ENCODE measurements at places on chromosomes 2 and 18.

- no peak for DNase-seq
These were observed 5.8 kb upstream of the TMEM37 start for GRCh38 chr2:119425620-119426395.

DNA sequence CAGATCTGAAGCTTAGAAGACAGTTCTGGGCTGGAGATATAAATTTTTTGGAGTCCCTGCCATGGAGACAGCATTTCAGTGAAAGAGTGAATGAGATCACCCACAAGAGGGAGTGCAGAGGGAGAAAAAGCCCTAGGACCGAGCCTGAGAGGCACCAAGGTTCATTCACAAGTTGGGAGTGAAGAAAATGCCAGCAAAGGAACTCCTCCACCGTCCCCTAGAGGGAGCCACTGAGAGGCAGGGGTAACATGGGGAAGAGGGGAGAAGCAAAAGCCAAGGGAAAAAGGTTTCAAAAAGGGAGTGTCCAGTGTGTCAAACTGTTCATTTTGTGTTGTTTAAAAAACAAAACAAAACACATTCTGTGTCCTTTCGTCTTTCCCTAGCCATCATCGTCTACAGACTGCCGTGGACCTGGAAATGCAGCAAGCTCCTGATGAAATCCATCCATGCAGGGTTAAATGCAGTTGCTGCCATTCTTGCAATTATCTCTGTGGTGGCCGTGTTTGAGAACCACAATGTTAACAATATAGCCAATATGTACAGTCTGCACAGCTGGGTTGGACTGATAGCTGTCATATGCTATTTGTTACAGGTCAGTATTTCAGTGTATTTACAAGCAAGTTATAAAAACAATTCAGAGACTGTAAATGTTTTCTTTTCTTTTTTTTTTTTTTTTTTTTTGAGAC lies 19.1 kb downstream of the CYBRD1 start:
- DNase-seq = no peak

DNA sequence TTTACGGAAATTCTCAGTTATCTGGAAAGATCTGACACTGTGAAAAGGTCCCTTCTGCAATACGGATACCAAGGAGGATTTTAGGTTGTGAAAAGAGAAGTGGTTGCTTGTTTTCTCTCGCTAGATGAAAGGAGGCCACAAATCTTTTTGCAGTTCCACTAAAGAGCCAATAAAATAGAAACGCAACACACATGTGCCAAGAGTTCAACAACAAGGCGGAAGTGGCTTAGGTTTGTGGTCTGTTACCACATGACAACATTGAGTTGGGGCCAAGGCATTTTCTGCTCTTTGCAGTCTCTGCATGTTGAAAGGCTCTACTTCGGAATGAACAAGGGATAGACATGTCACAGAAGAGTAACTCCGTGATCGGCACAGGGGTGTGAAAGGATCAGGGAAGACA lies 115.7 kb upstream of the OSR1 start:
- no peak for DNase-seq

- DNase-seq = no peak
These were observed 46.4 kb upstream of the RASGRP3 start for GRCh38 chr2:33430077-33430476.

DNA sequence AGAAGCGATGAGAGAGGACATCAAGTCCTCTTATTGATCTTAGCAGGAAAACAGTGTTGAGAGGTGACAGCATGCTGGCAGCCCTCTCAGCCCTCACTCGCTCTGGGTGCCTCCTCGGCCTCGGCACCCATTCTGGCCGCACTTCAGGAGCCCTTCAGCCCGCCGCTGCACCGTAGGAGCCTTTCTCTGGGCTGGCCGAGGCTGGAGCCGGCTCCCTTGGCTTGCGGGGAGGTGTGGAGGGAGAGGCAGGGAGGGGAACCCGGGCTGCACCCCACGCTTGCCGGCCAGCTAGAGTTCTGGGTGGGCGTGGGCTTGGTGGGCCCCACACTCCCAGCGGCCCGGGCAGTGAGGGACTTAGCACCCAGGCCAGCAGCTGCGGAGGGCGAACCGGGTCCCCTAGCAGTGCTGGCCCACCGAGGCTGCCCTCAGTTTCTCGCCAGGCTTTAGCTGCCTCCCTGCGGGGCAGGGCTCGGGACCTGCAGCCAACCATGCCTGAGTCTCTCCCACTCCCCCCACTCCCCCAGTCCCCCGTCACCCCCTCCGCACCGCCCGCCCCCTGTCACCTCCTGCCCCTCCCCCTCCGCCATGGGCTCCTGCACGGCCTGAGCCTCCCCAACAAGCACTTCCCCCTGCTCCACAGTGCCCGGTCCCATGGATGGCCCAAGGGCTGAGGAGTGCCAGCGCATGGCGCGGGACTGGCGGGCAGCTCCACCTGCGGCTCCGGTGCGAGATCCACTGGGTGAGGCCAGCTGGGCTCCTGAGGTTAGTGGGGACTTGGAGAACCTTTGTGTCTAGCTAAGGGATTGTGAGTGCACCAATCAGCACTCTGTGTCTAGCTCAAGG lies 8.4 kb downstream of the FAP start:
- no peak for DNase-seq

DNA sequence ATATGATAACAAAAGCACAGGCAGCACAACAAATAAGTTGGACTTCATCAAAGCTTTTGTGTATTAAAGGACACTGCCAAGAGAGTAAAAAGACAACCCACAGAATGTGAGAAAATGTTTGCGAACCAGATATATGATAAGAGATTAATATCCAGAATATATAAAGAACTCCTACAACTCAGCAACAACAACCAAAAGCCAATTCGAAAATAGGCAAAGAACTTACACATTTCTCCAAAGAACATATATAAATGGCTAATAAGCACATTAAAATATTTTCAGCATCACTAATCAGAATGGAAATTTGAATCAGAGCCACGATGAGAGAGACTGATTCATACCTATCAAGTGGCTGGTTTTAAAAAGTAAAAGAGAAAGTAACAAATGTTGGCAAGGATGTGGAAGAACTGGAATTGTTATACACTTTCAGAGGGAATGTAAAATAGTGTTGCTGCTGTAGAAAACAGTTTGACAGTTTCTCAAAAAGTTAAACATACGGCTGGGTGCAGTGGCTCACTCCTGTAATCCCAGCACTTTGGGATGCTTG lies 25.2 kb downstream of the EPB41L5 start:
- DNase-seq = no peak

GRCh38 chr18:9740071-9740470 lies 32.0 kb downstream of the RAB31 start:
- DNase-seq = no peak

- DNase-seq = no peak
These were observed 19.8 kb downstream of the RNF103 start for GRCh38 chr2:86603905-86604304.

- no peak for DNase-seq
These were observed 97.7 kb upstream of the CAB39 start for GRCh38 chr2:230614913-230615332.

GRCh38 chr2:127653421-127654083 lies 7.6 kb downstream of the GPR17 start:
- DNase-seq = no peak

DNA sequence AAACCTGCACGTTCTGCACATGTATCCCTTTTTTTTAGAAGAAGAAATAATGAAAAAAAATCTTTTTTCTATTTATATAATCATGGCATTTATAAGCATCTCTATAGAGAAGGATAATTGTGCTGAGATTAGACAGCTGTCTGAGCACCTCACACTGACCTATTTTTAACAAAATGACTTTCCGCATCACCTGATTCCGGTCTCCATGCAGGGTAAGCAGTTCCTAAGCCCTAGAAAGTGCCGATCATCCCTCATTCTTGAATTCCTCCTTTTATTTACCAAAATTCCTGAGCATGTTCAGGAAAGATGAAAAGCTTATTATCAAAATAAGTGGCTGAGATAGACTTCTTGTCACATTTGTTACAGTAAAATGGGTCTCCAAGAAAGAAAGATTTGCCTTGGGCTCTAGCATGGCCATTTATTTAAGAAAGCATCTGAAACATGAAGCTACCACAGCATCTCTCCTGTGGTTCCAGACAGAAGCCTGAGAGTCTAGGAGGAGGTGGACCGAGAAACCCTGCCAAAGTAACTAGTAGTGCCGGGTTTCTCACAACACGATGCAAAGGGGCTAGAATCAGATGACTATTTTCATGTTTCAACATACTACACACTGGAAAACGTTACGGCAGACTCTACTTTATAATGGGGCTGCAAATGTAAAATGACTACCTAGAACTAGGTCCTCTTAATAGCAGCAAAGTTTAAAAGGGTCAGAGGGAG lies 670 bp downstream of the GKN1 start:
- no peak for DNase-seq

- no peak for DNase-seq
These were observed 20.8 kb downstream of the SP140L start for GRCh38 chr2:230347659-230348305.

GRCh38 chr2:172928756-172929155 lies 146.9 kb upstream of the MAP3K20 start:
- DNase-seq = no peak

DNA sequence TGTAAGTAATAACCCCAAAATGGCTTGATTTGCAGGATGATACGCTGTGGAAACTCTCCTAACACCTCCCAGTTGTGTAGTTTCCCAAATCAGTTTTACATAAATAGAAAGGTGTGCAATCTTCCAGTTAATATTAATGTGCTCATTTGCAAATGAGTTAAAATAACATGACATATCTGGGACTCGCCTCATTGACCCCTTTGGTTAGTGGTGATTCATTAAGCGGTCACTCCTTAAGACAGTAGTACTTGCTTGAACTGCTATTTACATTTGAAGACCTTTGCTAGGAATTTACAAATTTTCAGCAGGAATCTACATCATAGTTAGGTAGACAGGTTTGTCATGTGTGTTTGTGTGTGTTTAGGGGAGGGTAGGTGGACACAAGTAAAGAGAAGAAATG lies 1367.7 kb upstream of the CELF4 start:
- DNase-seq = no peak

DNA sequence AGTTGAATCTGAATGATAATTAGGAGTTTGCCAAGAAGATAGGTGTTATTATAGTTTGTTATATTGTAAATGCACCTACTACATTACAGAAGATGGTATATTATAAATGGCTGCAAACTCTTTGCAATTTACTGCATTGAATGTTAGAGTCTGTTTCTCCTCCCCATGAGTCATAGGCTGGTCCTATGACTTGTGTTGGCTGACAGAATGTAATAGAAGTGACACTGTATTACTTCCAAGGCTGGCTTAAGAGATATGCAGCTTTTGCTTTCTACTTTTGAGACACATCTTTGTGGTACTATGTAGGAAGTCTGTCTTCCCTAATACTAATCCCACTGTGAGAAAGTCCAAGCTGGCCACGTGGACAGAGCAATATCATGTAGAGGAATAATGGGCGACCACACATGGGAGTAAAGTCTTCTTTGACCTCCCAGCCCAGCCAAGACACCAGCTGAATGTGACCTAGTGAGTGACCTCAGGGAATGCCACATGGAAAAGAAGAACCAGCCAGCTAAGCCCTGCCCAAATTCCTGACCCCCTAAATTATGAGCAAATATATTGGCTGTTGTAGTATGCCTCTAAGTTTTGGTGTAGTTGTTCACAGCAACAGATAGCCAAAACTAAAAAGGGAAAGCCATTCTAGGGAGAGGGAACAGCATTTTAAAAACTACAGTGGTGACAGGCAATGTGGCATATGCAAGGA lies 6.8 kb upstream of the DDX1 start:
- DNase-seq = no peak

GRCh38 chr2:39476524-39476923 lies 39.4 kb upstream of the MAP4K3 start:
- DNase-seq = no peak

DNA sequence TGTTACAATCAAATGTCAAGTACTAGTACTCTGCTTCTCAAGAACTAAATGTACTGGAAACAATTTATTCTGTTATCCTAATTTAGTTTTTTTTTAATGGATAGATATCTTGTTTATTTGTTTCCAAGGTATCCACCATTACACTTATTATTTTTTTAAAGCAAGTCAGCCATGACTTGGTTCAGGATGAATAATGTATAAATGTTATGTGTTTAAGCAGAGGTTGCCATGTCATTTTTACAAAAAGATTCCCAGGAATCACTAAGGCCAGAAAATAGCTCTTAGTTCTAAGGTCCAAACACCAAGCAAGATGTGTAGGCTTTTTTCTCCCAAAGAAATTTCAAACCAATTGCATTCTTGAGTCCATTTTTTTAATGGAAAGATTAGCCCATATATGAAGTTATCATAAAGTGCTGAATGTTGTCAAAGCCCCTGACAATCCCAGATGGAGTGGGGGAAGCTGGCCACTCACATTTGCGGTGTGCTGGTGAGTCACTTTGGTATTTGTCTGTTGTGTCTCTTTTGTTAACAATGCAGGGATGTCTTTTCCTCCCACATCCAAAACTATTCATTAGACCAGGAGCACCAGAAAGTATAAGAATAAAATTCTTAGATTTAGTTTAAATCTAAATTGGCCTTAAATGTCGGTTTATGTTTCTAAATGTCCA lies 158.9 kb downstream of the COL6A3 start:
- no peak for DNase-seq

DNA sequence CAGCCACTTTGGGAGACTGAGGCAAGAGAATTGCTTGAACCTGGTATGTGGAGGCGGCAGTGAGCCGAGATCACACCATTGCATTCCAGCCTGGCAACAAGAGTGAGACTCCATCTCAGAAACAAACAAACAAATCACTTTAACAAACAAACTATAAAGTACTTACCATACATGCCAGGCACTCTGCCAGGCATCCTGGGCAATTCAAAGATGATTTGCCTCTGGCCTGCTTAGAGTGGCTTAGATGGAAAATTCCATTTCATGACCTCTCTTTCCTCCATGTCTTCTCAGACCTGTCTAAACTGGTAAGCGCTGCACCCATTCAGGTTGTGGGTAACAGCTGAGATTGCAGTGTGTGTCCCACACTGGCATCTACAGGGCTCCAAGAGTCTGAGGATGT lies 273.2 kb downstream of the BCL2 start:
- DNase-seq = no peak

- no peak for DNase-seq
These were observed 63.2 kb downstream of the ASB1 start for GRCh38 chr2:238489896-238490295.

- no peak for DNase-seq
These were observed 36.2 kb downstream of the CCBE1 start for GRCh38 chr18:59660786-59661743.

GRCh38 chr2:202908186-202908585 lies 3.3 kb downstream of the WDR12 start:
- no peak for DNase-seq

GRCh38 chr2:219752726-219753125 lies 125.3 kb downstream of the SLC4A3 start:
- DNase-seq = no peak

- DNase-seq = no peak
These were observed 82.0 kb downstream of the TMEM17 start for GRCh38 chr2:62423883-62424458.

- DNase-seq = no peak
These were observed 59.9 kb downstream of the USP37 start for GRCh38 chr2:218508299-218508698.

DNA sequence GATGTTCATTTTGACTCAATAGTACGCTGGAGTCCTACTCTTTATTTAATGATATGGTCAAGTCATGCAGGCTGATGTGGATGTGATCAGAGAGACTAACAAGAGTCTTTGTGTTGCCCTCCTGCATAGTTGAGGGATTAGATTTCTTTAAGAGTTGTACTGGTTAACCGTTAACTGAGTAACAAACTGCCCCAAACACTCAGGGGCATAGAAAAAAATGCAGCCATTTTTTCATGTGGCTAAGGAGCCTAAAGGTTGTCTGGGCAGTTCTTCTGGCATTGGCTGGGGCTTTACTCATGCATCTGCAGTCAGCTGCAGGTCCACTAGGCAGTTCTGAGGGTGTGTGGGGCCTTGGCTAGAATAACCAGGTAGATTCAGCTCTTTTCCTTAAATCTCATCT lies 32.5 kb downstream of the DOCK10 start:
- DNase-seq = no peak

Measured in upper lobe of right lung (tissue), 1 donor.